ENCODE measurements at places on chromosomes 2 and 18. TPM values are rescaled to one million over a fixed set of nuclear protein-coding genes. Genes with fewer than 3 reads are reported as not detected.

GRCh38 chr2:136085453-136086209 is 32.3 kb downstream of the CXCR4 start:
- H3K4me3 ChIP-seq, result no peak overlapping the region
- H3K36me3 ChIP-seq, result no peaks in the 10 kb centered on the region
- no peak for DNase-seq
- peaks cover 6% of the 10 kb centered on the region for H3K4me1 ChIP-seq
- no peaks in the 10 kb centered on the region for H3K27me3 ChIP-seq

The CCL20 gene
- total RNA-seq, result not detected

The LYPD1 gene
- total RNA-seq, result 5.3 TPM

GRCh38 chr2:109028277-109028676 is 39.3 kb upstream of the EDAR start:
- H3K4me3 ChIP-seq, result no peak overlapping the region
- no peak for DNase-seq
- peaks cover 24% of the 10 kb centered on the region for H3K4me1 ChIP-seq
- no peak overlapping the region for H3K27ac ChIP-seq
- H3K27me3 ChIP-seq, result peaks cover 33% of the 10 kb centered on the region
- H3K36me3 ChIP-seq, result no peaks in the 10 kb centered on the region

- H3K36me3 ChIP-seq, result no peaks in the 10 kb centered on the region
- peaks cover 52% of the 10 kb centered on the region for H3K4me1 ChIP-seq
- H3K4me3 ChIP-seq, result peak overlapping the region; percentile 18
- DNase-seq, result peak; percentile 93
Measured at GRCh38 chr2:105950521-105951383, 206.0 kb downstream of the NCK2 start.

DNA sequence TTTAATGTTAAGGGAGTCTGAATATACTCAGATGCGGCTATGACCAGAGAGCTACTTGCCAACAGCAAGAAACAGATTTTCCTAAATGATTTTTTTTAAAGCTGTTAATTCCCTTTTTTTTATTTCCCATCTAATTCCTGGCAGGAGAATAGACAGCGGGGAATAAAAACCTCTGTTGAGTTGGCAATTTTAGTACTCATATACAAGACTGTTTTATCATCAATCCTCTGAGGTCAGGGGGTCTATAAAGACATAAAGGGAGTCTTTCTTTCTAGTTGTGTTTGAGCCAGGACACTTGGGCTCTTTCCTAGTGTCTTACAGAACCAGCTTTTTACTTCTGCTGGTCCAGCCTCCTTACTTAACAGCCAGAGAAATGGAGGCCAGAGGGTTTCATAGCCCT is 29.4 kb downstream of the MAIP1 start:
- no peaks in the 10 kb centered on the region for H3K36me3 ChIP-seq
- no peak for DNase-seq
- H3K4me3 ChIP-seq, result no peak overlapping the region
- no peak overlapping the region for H3K27ac ChIP-seq

GRCh38 chr2:70851704-70852103 is 16.1 kb upstream of the CD207 start:
- no peaks in the 10 kb centered on the region for H3K36me3 ChIP-seq
- H3K27me3 ChIP-seq, result peaks cover 23% of the 10 kb centered on the region
- no peak overlapping the region for H3K4me3 ChIP-seq
- DNase-seq, result no peak
- H3K4me1 ChIP-seq, result peaks cover 4% of the 10 kb centered on the region

All from neural progenitor cell (in vitro differentiated cells).